ENCODE measurements at places on chromosomes 6 and 20. TPM values are rescaled to one million over a fixed set of nuclear protein-coding genes. Genes with fewer than 3 reads are reported as not detected.

The VSTM2L gene
- total RNA-seq, result not detected

The WFDC2 gene
- 0.92 TPM for total RNA-seq

- H3K27me3 ChIP-seq, result no peaks in the 10 kb centered on the region
- DNase-seq, result no peak
- H3K27ac ChIP-seq, result no peak overlapping the region
- H3K36me3 ChIP-seq, result peaks cover 12% of the 10 kb centered on the region
- no peak overlapping the region for H3K4me3 ChIP-seq
These were observed 100.2 kb upstream of the TMEM181 start for GRCh38 chr6:158459726-158460125.

GRCh38 chr6:163661272-163661671 is 246.8 kb downstream of the QKI start:
- DNase-seq, result no peak
- no peaks in the 10 kb centered on the region for H3K36me3 ChIP-seq
- H3K4me1 ChIP-seq, result no peaks in the 10 kb centered on the region
- H3K4me3 ChIP-seq, result no peak overlapping the region
- peaks cover 11% of the 10 kb centered on the region for H3K27me3 ChIP-seq
- H3K27ac ChIP-seq, result no peak overlapping the region

DNA sequence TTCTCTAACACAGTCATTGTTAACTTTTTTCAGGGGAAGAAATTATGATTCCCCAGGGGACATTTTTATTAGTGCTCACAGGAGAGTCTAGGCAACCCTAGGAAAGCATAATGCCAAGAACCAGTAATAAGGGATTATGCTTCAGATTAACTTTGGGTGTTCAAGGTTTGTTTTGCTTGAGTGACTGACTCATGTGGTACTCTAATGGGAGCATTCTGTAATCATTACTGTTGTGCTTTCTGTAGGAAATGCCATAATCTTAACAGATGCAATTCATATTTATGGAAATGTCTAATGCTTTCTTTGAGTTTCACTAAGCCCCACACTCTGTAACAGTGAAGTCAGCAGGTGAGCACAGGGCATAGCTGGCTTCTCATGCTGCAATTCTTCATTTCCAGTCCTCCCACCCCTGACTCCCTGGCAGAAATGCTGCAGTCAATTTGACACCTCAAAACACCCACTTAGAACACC is 263.4 kb upstream of the MAN1A1 start:
- DNase-seq, result no peak
- peaks cover 2% of the 10 kb centered on the region for H3K4me1 ChIP-seq
- no peaks in the 10 kb centered on the region for H3K36me3 ChIP-seq
- H3K27me3 ChIP-seq, result no peaks in the 10 kb centered on the region
- no peak overlapping the region for H3K27ac ChIP-seq

DNA sequence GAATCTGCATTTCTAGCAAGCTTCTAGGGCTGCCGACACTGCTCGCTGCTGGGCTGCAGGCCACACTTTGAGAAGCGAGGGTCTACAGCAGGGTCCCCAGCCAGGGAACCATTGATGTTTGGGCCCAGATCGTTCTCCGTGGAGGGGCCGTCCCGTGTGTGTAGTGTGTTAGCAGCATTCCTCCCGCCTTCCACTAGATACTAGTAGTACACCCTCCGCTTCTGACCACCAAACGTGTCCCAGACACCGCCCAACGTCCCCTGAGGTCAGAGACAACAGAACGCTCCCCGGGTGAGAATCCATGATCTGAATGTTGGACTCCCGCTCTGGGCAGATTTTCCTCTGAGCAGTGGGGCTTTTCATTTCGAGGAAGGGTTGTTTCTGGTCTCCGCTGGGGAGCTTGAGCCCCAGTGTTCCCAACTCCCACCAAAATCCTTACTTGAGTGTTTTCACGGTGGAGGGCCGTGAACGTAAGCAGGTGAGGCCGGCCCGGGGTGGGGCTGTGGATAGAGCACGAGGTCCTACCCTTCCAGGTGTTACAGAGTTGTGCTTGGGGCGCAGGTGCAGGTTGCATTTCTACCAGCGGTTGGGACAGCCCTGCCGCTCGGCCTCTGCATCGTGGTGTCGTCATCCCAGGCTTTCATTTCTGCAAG is 124.6 kb downstream of the SYCP2 start:
- no peak for DNase-seq
- no peaks in the 10 kb centered on the region for H3K4me1 ChIP-seq
- H3K4me3 ChIP-seq, result no peak overlapping the region
- H3K27me3 ChIP-seq, result peaks cover 4% of the 10 kb centered on the region
- no peak overlapping the region for H3K27ac ChIP-seq

- no peaks in the 10 kb centered on the region for H3K27me3 ChIP-seq
- no peak overlapping the region for H3K27ac ChIP-seq
- H3K4me3 ChIP-seq, result no peak overlapping the region
- DNase-seq, result no peak
These were observed 272.6 kb downstream of the TMEM242 start for GRCh38 chr6:157050537-157051265.

DNA sequence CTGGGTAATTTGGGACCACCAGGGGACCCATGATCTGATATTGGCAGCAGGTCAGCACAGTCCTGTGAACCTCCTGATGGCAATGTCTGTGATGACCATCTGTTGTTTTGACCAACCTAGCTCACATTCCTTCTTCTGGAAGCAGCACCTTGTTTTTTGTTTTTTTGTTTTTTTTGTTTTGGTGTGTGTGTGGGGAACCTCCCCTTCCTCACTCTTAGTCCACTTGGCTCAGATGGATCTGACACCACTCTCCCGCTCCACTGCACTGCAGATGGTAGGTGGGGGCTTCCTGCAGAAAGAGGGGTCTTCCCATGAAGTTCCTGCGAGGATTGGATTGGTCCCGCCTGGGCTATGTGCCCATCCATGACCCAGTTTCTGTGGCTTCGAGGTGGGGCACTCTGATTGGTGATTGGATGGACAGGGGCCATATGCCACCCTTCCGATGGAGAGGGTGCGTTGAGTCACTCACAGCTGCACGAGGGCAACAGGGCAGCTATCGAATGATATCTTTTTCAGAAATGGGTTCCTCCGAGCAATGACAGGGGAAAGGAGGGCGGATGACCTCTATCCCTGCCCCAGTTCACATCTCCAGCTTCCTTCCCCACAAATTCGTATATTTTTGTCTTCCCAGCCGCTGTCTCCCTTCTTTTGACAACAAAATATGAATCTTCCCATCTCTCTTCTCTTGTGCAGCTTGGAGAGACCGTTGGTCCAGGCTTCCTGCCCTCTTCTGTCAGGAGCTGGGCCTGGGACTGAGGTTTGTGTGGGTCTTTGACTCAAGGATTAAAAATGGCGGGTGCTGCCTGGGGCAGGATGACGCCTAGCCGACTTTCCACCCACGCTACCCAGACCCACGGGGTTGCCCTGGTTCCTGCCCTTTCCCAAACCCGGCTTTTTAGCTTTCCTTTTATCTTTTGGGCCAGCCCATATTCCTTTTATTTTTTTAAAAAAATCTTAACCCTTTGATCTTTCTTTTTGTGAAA is 132.1 kb upstream of the KCNG1 start:
- peaks cover 29% of the 10 kb centered on the region for H3K27me3 ChIP-seq
- no peak for DNase-seq
- no peaks in the 10 kb centered on the region for H3K4me1 ChIP-seq
- no peak overlapping the region for H3K27ac ChIP-seq
- no peak overlapping the region for H3K4me3 ChIP-seq
- H3K36me3 ChIP-seq, result no peaks in the 10 kb centered on the region

- H3K4me1 ChIP-seq, result no peaks in the 10 kb centered on the region
- no peak overlapping the region for H3K27ac ChIP-seq
- H3K4me3 ChIP-seq, result no peak overlapping the region
- DNase-seq, result no peak
- peaks cover 15% of the 10 kb centered on the region for H3K27me3 ChIP-seq
- H3K36me3 ChIP-seq, result no peaks in the 10 kb centered on the region
These were observed 189.7 kb downstream of the COL9A1 start for GRCh38 chr6:70113171-70113570.

DNA sequence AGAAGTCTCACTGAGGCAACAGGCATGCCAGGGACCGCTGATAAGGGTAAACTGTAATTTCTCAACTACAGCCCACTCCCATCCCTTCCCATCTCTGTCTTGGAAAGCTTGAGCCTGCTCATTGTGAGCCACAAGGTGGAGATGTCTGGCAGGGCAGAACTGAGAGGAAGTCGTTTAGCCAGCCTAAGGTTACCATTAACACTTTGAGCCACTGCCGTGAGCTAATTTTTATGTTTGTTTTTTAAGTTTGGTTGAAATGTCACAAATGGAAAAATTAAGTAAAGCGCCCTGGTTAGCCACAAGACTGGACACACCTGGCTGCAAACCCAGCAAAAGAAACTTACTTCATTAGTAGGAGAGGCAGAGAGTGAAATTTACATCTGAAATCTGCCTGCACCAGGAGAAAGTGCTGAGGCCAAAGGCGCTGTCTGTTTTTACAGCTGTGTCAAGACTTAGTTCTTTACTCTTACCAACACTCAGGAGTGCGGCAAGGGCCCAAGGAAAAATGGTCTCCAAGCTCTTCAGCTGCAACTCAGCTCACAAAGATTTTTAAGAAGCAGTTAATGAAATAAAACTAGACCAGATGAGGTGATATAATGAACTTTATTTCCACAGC is 50.0 kb upstream of the FAM83C start:
- DNase-seq, result no peak
- no peak overlapping the region for H3K4me3 ChIP-seq
- H3K27ac ChIP-seq, result no peak overlapping the region
- H3K36me3 ChIP-seq, result peaks cover 39% of the 10 kb centered on the region
- peaks cover 4% of the 10 kb centered on the region for H3K4me1 ChIP-seq

DNA sequence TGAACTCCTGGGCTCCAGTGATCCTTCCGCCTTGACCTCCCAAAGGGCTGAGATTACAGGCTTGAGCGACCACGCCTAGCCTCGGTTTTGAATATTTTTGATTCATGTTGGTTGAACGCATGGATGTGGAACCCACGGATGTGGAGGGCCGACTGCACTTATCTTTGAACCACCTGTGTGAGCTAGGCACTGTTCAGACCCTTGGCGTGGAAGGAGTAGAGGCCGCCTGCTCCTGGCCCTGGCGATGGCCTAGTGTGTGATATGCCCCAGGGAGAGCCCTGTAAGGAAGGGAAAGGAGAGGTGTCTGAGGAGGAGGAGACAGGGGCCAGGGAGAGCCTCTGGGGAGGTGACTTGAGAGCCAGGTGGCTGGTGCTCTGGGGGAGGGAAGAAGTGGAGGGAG is 64.3 kb downstream of the BCAS4 start:
- H3K36me3 ChIP-seq, result no peaks in the 10 kb centered on the region
- H3K27ac ChIP-seq, result no peak overlapping the region
- no peaks in the 10 kb centered on the region for H3K27me3 ChIP-seq
- H3K4me1 ChIP-seq, result no peaks in the 10 kb centered on the region

Data from activated CD4-positive, alpha-beta memory T cell treated with anti-CD3 and anti-CD28 coated beads for 36 hours (primary cell).